Activated T-cell treated with anti-CD3 and anti-CD28 coated beads for 48 hours (primary cell): ENCODE measurements at places on chromosomes 1 and 21.

GRCh38 chr1:84757301-84757700 lies 67.0 kb upstream of the SSX2IP start:
- no peak for DNase-seq

- DNase-seq: no peak
These were observed 69.3 kb downstream of the RBM11 start for GRCh38 chr21:14285147-14285761.

- DNase-seq: no peak
These were observed 32.4 kb downstream of the KANK4 start for GRCh38 chr1:62286786-62287224.

DNA sequence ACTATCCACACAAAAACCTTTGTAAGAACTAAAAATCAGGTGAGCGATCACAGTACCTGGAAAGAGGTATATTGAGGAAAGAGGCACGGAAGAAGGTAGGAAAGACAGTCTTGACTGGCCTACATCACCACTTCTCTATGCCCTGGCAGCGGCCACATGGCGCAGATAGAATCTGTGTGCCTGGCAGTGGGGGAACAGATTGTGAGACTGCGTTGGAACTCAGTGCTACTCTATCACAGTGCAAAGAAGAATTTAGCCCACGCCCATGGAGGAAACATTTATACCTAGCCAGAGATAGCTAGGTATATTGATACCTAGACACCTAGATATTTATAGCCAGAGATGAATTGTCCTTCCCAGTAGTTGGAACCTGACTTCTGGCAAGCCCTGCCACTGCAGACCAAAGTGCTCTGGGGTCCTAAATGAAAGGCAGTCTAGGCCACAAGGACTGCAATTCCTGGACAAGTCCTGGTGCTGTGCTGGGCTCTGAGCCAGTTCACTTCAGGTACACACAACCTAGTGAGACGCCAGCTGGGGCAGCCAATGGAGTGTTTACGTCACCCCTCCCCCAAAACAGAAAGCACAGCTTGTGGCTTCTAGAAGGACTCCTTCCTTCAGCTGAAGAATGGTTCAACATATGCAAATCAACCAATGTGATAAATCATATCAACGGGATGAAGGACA lies 51.9 kb downstream of the DHX9 start:
- DNase-seq: no peak

DNA sequence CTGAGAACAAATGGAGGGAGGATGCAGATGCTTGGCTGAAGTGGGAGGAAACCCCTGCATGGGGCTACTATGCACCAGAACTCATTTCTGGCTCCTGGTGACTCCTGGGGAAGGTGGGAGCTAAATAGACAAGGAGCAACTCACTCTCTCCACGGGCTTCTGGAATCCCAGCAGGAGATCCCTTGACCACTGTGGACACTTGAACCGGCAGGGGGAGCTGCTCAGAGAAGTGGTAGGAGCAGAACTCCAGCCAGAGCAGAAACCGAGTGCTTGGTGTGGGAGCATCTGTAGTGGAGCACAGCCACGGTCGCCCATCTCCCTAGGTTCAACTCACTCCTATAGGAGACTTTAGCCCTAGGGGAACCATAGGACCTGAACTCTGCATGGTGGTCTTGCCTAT lies 205.6 kb upstream of the GJB5 start:
- DNase-seq: no peak

- DNase-seq: no peak
These were observed 173.9 kb downstream of the HHIPL2 start for GRCh38 chr1:222373831-222374602.

- DNase-seq: no peak
These were observed 25.7 kb downstream of the LDLRAD1 start for GRCh38 chr1:53992085-53992874.

DNA sequence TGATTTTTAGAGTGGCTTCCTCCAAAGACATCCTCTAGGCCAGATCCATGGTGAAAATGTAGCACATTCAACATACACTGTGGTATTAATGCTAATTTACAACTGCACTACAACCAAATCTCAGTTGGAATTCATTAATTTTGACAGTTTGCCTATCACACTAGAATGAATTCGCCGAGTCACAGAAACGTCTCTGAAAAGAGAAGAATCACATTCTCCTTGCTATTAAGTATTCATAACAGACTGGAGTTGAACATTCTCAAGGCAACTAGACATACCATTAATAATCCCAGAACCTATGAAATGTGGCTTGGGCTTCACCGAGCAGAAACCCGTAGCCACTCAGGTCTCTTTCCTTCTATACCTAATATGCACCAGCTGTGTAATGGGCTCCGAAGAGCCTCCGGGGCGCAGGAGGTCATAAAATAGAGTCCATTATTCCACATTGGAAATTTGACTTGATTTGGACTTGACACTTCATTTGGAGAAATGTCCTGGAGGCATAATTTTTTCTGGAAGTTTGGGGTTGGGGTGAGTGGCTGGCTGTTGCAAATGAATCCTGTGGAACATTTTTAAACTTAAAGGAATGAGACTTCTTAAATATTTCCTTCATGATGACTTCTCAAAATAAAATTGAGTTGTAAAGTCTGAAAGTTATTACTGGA lies 117.1 kb downstream of the DSCAM start:
- no peak for DNase-seq

- DNase-seq: no peak
These were observed 79.9 kb downstream of the DMRTA2 start for GRCh38 chr1:50343323-50343722.

GRCh38 chr1:198272492-198272891 lies 115.7 kb downstream of the NEK7 start:
- no peak for DNase-seq

DNA sequence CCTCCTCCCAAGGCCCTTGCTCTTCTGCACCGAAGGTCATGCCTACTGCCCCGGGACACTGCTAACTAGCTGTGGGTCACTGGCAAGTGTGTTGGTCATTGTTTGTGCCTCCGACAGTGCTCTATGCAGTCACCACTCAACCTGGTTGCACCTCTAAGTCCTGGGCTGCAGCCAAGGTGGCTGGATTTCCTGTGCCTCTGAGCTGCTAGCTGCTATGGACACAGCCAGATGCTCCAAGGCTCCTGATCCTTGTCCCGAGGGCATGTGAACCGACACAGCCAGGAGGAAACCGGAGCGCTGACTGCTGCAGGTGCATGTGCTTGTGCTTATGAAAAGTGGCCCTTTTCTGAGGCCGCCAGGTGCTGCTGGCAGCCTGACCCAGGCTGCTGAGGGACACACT lies 14.7 kb upstream of the SPOCD1 start:
- DNase-seq: no peak
